ENCODE measurements at places on chromosomes 5 and 9.

DNA sequence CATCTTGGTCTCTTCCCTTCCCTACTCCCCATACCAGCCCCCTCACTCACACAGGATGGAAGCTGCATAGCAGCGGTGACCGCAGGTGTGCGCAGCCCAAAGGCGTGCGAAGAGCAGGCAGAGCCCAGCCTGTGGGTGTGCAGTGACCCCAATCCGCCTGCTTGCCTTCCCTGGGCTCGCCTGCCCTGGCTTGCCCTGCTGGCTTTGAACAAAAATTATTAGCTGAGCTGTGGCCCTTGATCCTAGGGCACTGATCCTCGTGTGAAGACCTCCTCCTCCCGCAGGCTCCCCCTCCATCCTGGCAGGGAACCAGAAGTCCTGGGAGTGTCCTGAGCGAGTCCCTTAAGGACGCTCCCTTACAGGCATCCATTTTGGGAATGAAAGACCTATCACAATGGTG, 31.9 kb downstream of the MORN5 start:
- DNase-seq, result no peak

- DNase-seq, result peak; percentile 68
Observed at GRCh38 chr9:68546596-68547390, 6.1 kb upstream of the TMEM252 start.

DNA sequence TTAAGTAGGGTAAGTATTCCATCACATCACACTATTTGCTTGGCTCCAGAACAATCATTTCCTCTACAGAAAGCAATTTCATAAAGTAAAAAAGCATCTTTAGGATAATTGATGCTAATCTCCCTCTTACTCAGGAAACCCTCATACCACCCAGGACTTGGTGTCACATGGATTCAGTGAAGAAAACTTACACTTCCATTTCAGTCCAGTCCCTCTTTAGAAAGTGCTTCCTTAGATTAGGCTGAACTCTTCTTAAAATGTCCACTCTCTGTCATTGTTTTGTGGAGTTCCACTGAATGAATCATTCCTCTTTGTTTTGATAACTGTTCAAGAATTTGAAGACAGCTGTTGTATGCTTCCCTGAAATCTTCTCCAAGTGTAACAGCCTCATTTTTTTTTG, 144.0 kb upstream of the ZNF462 start:
- no peak for DNase-seq

DNA sequence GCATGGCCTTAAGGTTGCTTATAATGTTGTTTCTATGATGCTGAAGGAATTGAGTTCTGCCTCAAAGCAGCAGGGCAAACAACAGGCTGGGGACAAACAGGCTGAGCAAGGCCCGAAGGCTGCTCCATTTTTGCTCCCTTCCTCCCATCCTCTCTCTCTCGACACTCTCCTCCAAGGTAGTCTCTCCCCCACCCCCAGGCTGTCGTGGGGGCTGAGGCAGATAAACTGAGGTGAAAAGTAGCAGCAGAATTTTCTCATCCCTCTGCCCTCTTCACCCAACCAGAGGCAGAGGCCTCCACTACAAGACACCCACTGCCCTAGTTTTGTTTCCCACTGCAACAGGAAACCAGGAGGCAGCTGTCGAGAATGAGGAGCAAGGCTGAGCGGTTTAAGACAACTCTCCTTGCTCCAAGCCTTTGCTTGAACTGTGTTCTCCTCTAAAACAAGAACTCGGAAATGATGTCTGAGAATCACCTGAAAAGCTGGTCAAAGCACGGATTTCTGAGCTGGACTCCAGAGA, 13.5 kb upstream of the GNA14 start:
- no peak for DNase-seq

DNA sequence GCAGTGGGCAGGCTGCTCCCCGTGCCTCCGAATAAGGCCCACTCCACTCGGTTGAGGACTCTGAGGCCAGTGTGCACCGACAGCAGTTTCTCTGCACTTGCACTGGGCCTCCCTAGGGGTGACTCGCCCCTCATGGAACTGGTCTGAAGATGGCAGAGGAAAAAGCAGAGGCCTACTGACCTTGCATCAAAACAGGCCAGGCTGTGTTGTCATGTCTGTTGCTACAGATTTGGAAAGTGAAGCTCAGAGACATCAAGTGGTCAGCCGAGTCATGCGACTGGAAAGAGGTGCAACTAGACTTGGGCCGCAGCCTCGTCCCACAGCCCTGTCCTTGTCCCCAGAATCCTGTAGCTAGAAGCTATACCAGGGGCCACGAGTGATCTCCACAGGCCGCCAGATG, 78.3 kb downstream of the DCP2 start:
- no peak for DNase-seq

DNA sequence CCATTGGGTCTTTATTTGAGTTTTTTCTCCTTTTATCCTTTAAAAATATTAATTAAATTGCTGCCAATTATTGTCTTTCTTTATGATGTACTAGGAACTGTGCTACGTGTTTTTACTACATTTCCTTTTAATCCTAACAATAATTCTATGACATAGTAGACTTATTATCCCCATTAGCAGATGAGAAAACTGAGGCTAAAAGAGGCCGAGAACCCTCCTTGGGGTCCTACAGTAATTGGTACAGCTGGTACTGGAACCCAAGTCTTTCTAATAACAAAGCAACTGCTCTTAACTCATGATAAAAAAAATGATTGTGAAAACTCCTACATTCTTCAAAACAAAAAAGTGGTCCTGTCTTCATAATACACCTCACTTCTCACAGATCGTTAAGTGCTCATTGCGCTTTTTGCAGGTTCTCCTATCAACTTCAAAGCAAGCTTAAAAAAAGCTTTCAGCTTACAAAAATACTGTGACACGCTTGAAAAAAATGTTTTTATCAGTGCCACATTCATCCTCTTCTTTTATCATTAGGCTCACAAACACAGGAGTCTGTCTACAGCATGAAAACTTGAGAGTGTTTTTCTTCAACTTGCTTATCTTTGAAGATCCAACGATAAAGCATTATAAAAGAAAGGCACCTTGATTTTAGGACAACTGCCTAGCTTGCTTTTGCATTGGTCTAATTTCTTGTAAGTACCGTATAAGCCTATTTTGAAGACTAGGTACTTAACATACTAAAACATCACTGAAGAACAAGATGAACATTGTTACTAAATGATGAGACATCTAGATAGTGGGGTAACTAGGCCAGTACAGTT, 32.4 kb downstream of the FYB1 start:
- no peak for DNase-seq

DNA sequence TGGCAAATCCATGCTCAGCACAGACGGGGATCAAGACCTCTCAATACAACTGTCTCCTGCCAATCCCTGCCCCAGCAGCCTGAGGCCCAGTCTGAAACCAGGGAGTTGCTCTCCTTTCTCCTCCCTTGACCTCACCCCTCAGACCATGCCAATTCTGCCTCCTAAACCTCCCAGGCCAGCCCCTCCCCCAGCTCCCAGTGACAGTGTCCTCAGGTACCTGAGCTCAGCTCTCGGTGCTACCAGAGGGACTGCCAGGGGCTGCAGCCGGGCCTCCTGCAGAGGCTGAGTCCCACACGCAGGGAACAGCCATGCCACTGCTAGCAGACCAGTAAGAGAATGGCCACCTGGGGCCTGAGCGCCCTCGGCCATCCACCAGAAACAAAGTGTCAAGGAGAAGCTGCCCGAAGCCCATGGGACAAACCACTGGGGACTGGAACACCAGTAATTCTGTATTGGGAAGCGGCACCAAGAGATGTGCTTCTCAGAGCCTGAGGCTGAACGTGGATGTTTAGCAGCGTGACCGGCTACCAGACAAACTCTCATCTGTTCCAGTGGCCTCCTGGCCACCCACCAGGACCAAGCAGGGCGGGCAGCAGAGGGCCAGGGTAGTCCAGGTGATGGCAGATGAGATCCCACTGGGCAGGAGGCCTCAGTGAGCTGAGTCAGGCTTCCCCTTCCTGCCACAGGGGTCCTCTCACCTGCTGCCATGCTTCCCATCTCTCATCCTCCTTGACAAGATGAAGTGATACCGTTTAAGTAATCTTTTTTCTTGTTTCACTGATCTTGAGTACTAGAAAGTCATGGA, 557 bp upstream of the IL3 start:
- DNase-seq, result no peak

GRCh38 chr5:153959134-153959957, 79.4 kb downstream of the FAM114A2 start:
- DNase-seq, result no peak

GRCh38 chr9:5949103-5949699, 58.5 kb downstream of the MLANA start:
- DNase-seq, result peak; percentile 10

DNA sequence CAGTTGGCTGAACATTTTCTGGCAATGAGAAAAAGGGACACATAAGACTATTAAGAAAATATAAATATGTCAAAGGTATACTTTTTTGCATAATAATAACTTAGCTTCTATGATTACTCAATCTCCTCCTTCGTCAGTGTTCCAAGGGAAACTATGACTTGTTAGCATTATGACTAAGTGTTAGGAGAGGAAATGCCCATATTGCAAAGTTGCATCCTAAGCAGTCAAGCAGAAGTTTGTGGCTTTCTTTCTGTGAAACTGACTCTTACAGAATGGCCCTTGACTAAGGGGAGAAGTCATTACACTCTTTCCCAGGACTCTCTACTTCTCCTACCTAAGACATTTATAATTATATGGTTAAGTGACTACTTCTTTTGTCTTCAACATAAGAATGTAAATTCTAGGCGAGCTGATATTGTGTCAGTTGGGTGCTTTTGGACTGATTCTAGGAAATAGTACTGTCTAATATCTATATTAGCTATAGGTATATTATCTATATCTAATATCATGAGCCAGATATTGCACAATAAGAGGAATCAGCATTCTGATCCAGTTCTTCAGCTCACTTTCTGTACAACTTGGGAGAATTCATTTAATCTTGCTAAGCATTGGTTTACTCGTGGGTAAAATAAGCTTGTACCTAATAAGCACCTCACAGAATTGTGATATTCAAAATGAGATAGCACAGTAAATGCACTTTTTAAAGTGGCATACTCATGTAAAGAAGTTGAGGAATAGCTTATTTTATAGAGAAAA, 16.4 kb upstream of the SPINK6 start:
- DNase-seq, result peak; percentile 24

Measured in GM06990 (cell line).